Stimulated activated CD8-positive, alpha-beta memory T cell treated with anti-CD3 and anti-CD28 coated beads, Interleukin-15, amount 100 ng/mL, for 48 hours (primary cell): ENCODE measurements at places on chromosomes 11 and 22.

DNA sequence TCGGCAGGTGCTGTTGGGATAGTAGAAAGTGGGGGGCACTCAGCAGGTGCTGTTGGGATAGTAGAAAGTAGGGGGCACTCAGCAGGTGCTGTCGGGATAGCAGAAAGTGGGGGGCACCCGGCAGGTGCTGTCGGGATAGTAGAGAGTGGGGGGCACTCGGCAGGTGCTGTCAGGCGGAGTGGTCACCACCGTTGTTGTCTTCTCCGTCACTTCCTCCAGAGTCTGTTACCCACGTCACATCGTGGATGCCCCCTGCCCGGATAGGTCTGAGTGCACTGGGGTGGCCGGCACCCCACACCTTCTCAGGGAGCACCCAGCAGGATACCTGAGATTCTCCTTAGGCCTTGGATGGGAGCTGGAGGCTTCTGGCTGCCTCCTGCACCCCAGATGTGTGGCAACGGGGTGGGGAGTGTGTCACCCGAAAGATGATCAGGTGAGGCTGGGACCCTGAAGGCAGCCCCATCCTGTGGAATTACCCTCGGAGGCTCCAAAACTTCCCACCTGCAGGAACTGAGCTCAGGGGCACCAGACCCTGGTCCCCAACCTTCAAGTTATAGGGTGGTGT, 24.1 kb upstream of the KRTAP5-7 start:
- no peak for DNase-seq

DNA sequence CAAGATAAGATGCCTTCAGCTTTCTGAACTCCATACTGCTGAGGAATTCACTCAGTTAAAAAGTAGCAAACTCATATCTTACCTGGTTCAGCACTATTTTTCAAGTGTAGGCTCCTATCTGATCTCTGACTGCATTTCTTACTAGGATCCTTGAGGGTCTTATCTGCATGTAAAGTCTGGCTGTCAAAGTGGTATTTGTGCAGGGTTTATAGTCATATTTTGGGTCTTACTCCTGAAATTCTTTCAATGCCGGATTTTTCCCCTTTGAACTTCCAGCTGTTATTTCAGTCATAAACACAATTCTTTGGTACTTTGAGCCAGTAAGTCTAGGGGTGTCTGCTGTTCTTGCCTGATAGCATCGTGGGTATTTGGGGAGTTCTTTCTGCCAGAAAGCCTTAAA, 25.3 kb upstream of the NOX4 start:
- DNase-seq, result no peak

- no peak for DNase-seq
Observed at GRCh38 chr11:21814169-21814568, 378.7 kb upstream of the ANO5 start.

- no peak for DNase-seq
Observed at GRCh38 chr11:127205688-127206217, 205.2 kb upstream of the KIRREL3 start.

GRCh38 chr11:8697054-8697453, 14.5 kb downstream of the RPL27A start:
- no peak for DNase-seq

GRCh38 chr11:44634401-44635281, 69.2 kb downstream of the CD82 start:
- no peak for DNase-seq

DNA sequence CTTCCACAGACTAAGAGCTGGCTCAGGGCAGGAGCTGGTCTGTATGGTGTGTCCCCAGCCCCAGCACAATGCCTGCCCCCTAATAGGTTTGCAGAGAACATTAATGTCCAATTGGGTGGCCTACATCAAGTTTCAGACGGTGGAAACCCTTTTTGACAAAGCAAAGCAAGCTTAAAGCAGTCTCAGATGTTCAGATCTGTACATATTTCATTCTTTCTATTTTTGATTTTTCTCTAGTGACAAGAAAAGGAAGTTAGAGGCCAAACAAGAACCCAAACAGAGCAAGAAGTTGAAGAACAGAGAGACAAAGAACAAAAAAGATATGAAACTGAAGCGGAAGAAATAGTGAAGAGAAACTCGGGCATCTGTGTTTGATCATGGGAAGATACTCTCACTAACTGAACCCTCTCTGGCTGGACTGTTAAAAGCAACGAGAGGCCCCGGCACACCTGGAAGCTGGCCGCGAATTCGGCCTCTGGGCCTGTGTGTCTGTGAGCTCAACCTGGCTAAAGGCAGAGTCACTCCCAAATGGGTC, 40.5 kb downstream of the NAT10 start:
- no peak for DNase-seq
